ACHN (cell line): ENCODE measurements at places on chromosomes 6 and 20.

- DNase-seq = no peak
Measured at GRCh38 chr6:1016329-1017302, 295.3 kb upstream of the FOXQ1 start.

DNA sequence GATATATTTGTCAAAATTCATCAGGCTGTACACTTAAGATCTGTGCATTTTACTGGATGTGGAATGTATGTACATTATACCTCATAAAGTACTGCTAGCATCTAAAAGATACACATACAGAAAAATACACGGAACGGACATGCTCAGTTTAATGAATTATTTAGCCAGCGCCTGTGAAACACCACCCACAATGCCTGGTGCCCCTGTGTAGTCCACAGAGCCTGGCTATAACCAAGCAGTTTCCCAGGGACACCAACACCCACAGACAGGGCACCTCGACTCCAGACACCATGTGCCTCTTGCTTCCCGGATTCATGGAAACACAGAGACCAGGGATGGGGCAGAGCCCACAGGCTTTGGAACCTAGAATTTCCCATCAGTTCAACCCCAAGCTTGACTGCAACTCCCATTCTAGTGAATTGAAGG, 17.4 kb upstream of the ARMC12 start:
- DNase-seq = no peak

DNA sequence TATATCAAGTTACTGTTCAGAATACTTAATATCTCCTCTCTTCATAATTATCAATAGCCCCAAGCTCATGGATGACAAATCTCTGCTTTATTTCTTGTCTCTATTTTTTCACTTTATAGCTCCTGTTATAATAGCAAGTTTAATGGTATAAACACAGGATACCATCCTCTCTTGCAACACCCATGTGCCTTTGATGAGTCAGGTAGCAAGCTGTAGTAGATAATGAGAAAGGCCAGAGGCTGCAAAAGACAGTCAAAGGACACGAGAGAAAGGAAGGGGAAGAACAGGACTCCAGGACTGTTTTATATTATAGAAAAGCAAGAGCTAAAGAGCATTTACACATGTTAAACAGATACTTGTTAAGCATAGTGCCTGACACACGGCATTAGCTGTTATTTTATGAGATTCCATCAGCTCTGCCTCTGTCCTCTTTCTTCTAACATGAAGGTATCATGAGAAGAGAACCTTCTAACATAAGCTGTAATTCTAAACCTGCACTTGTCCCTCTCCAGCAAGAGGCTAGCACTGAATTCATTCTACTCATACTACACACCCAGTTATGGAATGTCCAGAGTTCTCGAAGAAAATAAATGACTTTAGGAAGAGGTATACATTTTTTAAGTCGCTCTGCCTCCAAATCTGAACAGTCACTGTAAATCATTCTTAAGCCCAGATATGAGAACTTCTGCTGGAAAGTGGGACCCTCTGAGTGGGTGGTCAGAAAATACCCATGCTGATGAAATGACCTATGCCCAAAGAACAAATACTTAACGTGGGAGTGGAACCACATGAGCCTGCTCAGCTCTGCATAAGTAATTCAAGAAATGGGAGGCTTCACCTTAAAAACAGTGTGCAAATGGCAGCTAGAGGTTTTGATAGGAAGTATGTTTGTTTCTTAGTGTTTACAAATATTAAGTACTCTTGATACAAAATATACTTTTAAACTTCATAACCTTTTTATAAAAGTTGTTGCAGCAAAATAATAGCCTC, 45.0 kb downstream of the NT5E start:
- DNase-seq = no peak

DNA sequence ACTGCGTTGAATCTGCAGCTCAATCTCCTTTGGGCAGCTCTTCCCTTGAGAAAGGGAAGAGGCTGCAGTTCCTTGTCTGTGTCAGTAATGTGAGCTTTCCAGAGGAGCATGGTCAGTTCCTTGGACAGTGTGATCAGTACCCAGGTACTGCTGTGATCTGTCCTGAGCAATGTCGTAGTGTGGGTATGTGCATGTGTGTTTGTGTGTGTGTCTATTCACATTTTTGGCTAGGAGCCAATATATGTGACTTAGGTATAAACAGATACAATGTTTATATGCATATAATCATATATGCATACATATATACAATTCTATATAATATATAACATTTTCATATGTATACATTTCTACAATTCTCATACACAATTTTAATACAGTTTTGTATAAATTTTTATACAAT, 85.4 kb upstream of the OLIG3 start:
- no peak for DNase-seq

GRCh38 chr6:63740709-63741108, 105.1 kb downstream of the PHF3 start:
- peak; percentile 13 for DNase-seq

- DNase-seq = no peak
Measured at GRCh38 chr6:154847318-154847717, 114.1 kb downstream of the SCAF8 start.

- no peak for DNase-seq
Measured at GRCh38 chr20:3224681-3225421, 14.1 kb downstream of the SLC4A11 start.

DNA sequence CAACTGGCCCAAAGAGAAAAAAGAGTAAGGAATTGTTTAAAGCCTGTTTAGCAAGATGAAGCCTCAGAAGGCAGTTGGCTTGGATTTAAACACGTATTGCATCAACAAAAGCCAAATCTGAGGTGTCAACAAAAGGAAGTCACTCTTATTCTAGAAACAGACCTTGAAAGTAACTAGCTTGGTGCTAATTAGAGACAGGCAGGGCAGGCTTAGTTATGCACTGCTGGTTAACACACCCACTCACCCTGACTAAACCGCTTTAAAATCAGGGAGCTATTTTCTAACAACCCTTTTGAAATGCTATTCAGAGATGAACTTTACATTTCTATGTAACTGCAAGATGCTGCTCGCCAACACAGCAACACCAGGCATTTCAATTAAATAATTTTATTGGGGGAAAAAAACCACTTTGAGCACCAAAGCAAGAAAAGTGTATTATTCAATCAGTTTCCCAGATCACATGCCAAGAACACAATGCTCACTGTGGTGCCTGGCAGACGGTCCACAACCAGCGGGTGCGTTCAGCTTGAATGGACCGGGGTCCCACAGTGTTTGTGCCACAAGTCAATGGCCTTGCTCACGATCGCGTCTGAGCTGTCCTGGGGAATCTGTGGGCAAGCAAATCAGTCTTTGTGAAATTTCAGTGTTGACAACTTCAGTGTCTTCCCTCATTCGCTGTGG, 23.6 kb downstream of the TBC1D7 start:
- DNase-seq = no peak

DNA sequence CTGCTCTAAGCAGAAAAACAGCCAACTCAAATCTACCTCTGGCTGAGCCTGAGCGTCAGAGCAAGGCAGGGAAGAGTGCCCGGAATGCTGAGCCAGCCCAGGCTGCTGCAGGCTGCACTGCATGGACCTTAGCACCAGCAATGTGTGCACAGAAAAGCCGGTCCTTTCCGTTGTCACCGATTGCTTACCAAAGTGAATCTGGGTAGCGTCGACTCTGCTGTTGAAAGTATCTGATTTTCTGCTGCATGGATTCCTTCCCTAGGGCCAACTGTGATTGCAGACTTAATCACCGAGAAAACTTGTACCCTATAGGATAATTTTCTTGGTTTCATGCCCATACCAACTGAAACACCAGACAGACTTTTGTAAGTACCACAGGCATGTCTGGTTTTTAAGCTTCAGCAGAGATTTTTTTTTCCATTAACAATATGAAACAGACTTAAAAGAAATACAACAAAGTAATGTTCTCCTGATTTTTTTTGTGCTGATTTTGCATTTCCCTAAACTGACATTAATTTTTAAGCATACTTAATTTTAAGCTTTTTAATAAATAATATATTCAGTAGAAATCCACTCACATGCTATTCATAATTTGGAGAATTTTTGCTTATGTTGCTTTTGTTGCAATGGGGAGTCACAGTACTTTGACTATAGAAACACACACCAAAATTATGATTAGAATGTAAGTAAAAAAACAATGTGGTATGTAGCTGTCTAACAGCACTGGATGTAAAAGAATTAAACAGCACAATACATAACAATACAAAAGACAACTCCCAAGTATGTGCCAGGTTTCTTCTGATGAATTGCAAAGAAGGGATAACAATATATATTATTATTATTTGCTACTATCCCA, 218.0 kb downstream of the THBS2 start:
- no peak for DNase-seq

DNA sequence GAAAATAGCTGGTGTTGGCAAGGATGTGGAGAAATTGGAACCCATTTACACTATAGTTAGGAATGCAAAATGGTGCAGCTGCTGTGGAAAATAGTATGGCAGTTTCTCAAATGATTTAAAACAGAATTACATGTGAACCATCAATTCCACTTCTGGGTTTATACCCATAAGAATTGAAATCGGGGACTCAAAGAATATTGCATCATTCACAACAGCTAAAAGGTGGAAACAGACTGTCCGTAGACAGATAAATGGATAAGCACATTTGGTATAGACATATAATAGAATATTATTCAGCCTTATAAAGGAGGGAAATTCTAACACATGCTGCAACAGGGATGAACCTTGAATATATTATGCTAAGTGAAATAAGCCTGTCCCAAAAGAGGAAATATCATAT, 189.9 kb upstream of the RIN2 start:
- DNase-seq = no peak

- no peak for DNase-seq
Measured at GRCh38 chr6:11632795-11633511, 95.4 kb downstream of the TMEM170B start.

DNA sequence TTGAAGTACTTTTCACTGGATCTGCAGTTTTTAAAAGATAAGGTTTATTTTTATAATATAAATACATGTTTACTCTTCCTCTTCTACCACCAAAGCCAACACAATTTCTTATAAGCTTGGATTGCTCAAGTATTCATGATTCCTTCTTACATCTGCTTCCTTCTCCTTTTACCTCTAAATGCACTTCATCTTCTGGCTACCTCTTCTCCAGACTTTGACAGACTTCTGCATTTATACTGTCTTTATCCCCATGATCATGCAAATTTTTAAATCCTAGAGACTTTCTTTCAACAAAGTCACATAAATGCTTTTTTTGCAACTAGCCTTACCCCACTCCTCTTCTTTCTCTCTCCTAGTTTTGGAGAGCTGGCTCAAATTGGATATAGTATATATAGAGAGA, 142.9 kb downstream of the TFAP2B start:
- DNase-seq = no peak

DNA sequence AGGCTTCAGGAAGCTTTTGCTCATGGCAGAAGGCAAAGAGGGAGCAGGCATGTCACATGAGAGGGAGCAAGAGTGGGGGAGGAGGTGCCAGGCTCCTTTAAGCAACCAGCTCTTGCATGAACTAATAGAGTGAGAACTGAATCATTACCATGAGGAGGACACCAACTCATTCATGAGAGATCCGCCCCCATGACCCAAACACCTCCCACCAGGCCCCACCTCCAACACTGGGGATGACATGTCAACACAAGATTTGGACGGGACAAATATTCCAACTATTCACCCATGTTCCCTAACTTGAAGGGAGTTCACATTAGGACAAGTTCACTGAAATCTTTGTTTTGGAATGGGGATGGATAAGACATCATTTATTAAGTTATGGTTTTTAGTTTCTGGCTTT, 155.2 kb upstream of the ESR1 start:
- no peak for DNase-seq

DNA sequence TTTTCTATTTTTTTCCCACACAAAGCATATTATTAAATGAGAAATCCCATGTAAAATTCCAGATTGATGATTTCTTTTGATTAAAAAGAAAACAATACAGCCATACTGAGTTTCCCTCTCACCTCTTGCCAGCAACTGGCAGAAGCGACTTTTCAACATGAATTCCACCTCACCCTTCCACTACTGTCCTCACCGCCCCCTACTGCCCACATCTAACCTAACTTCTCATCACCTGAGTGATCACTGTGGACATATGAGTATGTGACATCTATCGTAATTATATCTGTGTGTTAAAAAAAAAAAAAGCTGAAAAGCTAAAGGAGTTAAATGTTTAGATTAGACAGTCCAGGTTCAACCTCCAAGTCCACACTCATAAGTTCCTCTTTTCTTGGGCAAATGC, 528.6 kb downstream of the PRKN start:
- DNase-seq = peak; percentile 6

- DNase-seq = no peak
Measured at GRCh38 chr20:16216227-16216913, 356.9 kb downstream of the KIF16B start.

DNA sequence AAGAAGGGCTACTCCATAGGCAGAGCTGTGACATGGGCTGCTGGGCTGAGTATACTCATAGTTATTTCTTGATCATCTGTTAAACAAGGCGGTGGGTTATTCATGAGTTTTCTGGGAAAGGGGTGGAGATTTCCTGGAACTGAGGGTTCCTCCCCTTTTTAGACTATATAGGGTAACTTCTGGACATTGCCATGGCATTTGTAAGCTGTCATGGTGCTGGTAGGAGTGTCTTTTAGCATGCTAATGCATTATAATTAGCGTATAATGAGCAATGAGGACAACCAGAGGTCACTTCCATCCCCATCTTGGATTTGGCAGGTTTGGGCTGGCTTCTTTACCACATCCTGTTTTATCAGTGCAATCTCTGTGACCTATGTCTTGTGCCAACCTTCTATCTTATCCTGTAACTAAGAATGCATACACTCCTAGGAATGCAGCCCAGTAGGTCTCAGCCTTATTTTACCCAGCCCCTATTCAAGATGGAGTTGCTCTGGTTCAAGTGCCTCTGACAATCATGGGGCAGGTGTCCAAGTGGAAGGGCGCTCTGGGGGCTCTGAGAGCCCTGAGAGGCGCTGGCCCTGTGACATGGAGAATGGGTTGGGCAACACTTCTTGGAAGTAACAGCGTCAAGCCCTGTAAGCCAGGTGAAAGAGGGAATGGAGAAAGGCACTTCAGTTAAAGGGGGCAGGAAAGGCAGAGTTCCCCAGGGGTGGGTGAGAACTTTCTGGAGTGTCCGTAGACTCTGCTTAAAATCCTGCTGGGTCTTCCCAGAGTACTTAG, 354.2 kb upstream of the SULF2 start:
- no peak for DNase-seq

DNA sequence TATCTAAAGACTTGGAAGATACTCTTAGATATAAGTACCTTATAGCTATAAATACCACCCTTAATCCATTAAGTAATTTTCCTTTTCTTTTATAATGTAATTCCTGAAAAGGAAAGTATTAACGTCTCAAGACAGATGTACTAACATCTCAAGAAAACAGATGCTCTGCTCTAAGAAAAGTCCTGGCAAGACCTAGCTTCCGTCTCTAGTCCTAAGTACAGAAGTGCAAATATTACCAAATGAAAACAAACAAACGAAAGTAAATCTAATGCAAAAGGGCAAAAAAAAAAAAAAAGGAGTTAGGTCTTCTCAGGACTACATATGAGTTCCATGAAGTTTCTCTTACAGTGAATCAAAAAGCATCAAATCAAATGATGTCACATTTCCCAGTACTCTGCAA, 106.8 kb upstream of the PDE10A start:
- no peak for DNase-seq
